ENCODE measurements at places on chromosomes 5 and 9.

DNA sequence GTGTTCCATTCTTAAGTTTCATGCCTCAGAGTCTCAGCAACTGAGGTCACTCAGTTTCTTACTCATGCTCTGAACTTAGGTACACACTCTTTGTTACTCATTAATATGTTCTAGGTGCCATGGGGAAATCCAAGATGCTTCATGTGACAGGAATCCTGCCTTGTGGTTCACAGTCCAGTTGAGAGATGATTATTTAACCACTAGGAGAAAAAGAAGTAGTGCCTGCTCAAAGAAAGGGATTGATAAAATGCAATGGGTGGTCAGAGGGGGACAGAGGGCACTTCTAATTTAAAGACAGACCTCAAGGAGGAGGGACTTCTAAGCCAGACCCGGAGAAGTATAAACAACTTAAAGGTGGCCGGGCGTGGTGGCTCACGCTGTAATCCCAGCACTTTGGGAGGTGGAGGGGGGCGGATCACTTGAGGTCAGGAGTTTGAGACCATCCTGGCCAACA, 69.0 kb downstream of the UGCG start:
- DNase-seq, result no peak

GRCh38 chr5:89401659-89402058, 518.7 kb upstream of the MEF2C start:
- DNase-seq, result no peak

DNA sequence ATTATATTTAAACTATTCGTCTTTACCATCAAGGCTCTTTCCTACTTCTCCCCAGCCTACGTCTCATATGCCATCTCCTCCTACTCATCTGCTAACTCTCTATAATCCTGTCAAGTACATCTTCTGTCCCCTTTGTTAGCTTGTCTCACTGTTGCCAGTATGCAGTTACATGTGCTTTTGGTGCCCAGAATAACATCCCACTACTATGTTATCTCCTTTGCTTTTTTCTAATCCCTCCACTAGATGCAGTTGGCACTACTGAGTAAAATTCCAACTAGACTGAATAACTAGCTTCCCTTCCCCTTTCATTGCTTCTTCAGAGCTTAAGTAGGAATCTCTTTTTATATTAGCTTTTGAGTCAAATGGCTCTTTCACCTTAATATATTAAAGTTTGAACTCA, 3.0 kb upstream of the ARRDC3 start:
- no peak for DNase-seq

- DNase-seq, result no peak
These were observed 107.5 kb upstream of the TLR4 start for GRCh38 chr9:117596678-117597077.

DNA sequence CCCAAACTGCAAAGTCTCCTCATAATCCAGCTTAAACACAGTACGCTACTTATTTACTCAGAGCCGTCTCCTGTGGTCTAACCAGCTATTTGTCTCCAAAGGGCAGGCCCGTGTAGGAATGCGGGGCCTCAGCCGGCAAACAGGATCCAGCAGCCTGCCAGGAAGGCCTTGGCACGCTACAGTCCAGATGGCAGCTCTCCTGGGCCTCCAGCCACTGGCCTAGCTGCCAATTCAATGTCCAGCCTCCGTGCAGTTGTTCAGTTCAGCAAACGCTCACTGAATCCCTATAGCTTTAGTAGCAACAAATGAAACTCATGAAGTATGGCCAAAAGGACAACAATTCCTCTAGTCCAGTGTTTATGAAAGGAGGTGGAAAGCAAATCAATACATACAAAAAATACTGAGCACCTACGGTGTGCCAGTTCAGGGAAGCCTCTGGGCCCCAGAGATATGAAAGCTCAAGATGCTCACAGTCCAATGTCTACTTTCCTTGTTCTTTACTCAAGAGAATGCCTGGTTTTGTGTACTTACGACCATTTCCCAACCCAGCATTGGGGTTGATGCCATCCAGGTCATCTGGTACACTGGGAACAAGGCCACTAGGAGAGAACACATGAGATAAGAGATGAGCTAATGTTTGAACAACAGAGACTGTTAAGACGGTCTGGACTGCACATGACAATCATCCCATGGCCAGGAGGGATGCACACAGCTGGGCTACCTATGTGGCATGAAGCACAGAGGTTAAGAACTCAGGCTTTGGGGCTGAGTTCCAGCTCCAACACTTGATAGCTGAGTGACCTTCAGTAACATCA, 8.3 kb downstream of the CDK5RAP2 start:
- no peak for DNase-seq

DNA sequence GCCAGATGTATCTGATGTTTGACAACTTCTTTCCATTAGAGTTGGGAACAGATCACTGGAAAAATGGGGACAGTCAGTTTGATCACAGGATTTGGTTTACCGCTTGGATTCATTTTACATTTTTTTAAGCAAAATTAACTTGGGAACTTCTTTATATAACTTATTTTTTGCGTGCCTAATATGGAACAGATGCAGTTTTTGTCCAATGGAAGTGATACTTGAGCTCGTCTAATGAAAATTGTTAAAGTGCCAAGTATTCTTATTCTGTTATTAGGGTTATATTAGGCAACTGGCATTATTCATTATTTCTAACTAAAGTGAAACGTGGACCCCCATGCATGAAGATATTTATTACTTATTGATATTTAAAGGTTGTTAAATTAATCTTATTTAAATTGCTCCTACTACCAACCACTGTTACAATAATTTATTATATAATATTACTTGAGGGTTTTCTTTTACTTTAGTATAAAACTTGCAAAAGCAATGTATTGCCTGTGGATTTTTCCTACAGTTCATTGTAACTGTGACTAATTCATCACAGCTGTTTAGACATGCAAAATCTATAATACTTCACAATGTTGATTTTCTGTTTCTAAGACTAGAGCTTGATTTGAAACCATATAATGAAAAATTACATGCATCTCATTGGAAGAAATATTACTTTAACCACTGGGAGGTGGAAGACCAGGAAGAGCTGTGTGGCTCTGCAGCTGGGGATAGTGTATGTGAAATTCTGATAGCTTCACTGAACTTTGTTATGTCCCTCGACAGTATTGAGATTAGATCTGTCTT, 787.3 kb upstream of the WWC1 start:
- DNase-seq, result no peak

GRCh38 chr5:136192015-136192525, 892 bp downstream of the SMIM32 start:
- DNase-seq, result no peak

DNA sequence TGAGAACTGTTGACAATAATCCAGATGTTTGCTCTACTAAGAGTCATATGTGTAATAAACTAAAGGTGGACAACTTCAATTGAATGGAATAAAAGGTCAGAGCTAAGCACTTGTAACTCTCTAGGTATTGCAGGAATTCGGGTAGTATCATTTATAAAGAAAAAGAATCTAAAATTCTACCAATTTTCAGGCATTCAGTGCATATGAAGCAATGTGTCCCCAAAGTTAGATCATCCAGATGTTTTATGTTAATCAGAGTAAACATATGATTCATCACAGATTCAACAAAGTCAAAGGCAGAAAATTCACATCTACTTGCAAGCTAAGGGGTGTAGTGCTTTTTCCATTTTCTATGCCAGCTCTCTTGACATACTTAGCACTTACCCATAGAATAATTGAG, 477.1 kb downstream of the PDE4D start:
- no peak for DNase-seq

DNA sequence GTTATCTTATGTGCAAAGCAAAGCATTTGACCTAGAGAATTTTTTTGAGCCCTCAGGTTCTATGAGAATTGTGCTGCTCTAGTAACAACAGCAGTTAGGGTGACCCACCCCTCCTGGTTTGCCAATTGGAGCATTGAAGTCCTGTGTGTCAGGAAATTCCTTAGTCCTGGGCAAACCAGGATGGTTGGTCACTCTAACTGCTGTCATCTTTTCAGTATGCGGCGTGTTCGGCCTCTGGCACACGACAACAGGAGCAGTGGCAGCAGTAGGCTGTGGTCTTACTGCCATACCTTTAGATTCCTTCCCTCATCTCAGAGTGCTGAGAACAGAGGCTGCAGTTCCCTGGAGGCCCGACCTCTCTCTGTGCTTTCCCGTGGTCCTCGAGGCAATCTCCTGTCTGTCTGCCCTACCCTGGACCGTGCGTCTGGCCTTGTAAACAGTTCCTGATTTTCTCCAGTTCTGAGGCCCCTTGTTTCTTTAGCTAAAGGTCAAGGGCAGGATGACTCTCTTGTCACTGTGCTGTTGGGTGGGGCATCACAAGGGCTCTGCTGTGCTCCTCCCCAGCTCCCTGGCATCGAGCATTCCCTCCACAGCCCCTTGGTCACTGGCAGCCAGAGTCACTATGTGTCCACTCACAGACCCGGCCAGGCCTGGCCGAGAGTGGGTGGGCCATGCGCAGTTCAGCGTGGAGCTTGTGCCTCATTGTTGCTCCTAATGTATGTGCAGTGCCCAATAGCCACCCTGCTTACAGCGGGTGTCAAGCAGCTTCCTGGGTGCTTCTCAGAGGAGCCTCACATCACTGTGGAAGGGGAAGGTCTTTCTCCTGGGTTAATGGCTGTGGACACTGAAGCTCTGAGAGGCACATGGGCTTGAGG, 18.5 kb upstream of the COL15A1 start:
- DNase-seq, result no peak

- DNase-seq, result no peak
These were observed 190.8 kb upstream of the HAPLN1 start for GRCh38 chr5:83911367-83911919.

GRCh38 chr5:151001436-151001835, 19.0 kb upstream of the GPX3 start:
- no peak for DNase-seq

- no peak for DNase-seq
These were observed 345.0 kb downstream of the TLE1 start for GRCh38 chr9:81344366-81344765.

DNA sequence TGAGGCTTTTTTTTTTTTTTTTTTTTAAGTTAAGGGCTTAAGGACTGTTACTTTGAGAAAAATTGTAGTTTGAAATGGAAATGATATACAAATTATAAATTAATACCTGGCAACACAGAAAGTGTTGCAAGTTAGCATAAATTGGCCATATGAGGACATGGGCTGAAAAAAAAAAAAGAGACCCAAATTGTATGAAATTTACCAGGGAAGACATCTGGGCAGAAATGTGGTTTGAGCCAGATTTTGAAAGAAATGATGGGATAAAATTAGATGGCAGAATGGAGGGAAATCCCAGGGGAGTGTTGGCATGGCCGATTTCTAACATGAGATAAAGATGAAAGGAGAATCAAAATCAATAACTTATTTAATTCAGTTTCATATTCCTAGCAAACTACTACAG, 472.1 kb downstream of the CTNND2 start:
- no peak for DNase-seq

GRCh38 chr9:71990466-71990865, 69.9 kb downstream of the C9orf57 start:
- DNase-seq, result no peak

DNA sequence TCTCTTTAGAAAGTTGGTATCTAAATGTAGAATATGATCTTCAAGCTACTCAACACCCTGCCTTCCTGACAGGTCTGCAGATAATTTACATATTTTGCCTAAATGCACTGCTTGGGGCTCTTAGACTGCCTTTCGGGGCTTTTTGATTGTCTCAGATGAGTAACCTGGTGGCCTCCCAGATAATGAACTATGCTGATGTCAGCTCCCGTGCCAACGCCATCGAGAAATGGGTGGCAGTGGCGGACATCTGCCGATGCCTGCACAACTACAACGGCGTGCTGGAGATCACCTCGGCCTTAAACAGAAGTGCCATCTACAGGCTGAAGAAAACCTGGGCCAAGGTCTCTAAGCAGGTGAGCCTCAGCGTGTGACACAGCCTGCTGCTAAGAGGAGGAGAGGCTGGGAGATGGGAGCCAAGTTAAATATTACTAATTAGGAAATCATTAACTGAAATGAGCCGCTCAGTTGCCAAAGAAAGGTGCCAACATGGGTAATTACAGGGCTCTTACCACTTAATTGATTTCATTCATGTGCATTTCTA, 20.8 kb upstream of the CKMT2 start:
- no peak for DNase-seq

DNA sequence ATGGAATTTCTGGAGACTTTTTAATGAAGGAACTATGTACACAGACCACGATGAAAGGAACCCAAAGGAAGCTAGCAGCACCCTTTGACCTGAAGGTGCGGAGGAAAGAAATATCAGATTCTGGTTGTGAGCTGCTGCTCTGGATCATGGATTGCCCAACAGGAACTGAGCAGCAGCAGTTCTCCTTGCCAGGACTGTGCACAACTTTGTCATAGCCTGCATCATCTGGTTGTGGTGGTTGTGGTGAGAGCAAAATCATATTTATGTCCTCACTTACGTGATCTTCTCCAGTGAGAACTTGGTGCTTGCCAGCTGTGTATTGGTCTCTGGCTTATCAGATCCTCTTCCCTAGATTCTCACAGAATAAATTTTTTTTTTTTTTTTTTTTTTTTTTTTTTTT, 70.7 kb upstream of the LPAR1 start:
- no peak for DNase-seq

DNA sequence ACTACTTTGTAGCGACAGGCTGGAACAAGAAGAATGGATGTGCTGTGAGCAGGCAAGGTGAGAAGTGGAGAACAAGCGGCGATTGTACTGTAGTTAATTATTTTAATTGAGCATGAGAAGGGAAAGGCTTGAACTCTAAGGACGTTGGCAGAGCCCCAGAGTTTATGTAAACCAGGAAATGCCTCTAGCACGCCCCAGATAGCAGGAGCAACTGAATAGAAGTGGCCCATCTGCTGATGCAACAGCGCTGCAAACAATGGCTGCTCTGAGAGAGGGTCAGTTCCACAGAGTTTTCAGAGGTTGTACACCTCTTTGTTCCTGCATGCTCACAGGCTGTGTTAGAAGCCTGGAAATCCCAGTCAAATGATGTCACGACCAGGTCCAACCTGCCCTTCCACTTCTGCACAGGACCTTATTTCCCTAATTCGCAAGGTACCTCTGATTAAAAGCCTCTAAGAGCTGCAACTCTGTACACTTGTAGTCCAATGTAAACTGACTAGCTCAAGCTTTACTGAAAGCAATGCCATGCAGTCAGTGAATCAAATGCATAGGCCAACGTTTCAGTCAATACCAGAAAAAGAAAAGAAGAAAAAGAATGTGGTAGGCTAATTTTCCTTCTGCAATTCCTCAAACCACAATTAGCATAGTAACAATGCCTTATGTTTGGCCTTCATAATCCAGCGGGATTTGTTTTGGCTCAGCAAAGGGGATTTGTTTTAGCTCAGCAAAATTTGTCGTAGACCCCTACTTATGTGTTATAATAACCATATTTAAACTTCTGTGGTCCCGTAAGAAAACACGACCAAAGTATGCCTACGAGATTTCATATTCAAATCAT, 119.6 kb upstream of the RETREG1 start:
- DNase-seq, result no peak

DNA sequence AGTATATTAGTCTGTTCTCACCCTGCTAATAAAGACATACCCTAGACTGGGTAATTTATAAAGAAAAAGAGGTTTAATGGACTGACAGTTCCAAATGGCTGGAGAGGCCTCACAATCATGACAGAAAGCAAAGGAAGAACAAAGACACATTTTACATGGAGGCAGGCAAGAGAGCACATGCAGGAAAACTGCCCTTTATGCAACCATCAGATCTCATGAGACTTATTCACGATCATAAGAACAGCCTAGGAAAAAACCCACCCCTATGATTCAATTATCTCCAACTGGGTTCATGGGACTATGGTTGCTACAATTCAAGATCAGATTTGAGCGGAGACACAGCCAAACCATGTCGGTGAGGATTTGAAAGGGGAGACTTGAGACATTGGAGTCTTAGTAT, 252.8 kb upstream of the PPP1R2B start:
- no peak for DNase-seq

Measured in activated gamma-delta T cell (primary cell).